ENCODE measurements at places on chromosomes 1 and 21.
A peak's percentile ranks its signal among the peaks of the same experiment; 100 is the strongest.

DNA sequence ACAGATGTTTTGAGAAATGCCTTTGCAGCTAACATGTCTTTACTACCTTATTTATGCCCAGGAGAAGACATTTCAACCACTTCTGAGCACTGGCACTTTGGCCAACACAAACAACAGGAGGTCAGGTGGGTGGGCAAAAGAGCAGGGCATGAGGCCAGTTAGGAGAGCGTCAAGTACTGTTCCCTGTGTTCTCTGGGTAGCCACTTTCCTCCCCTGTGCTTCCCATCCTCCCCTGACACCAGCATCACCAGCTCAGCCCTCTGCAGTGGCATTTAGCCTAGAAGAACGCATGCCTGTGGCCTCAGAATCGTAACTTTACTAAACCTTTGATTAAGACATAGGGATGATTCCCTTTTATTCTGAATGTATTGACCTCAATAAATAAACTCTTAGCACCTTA lies 18.3 kb downstream of the BTG2 start:
- DNase-seq = no peak

GRCh38 chr1:99731384-99731783 lies 35.1 kb downstream of the FRRS1 start:
- DNase-seq = no peak

DNA sequence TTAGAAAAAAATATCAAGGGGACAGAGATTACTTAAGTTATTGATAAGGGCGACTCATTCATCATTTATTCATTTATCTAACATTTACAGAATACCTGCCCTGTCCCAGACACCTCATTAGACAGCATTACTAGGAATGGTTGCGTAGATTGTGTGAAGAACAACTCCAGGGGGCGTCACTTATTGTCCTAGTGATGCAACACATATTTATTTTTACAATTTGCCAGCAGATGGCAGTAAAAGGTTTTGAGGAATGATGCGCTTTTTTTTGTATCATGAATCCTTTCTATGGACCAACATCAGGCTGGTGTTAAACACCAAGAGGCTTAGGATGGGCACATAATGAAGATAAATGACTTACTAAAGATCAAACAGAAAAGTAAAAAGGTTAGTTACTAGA lies 5.5 kb downstream of the NCAM2 start:
- DNase-seq = peak; percentile 76

- DNase-seq = no peak
These were observed 195.7 kb upstream of the PTBP2 start for GRCh38 chr1:96525657-96526557.

DNA sequence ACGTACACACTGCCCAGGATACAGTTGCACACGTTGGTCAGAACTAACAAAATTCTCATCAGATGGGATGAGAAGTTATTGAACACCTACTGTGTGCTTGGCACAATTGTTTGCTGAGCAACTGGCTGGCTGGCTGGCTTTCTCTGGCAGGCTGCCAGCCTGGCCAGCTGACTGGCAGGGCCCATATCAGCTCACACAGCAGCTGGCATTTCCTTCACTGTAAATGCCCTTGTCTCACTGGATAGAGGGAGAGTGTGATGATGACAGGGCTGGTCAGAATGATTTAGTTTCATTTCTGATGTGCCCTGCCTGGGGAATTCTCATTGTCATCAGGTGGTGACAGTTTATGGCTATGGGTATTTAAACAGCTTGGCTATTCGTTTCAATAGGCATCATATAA lies 15.8 kb downstream of the CAMK2N1 start:
- no peak for DNase-seq

DNA sequence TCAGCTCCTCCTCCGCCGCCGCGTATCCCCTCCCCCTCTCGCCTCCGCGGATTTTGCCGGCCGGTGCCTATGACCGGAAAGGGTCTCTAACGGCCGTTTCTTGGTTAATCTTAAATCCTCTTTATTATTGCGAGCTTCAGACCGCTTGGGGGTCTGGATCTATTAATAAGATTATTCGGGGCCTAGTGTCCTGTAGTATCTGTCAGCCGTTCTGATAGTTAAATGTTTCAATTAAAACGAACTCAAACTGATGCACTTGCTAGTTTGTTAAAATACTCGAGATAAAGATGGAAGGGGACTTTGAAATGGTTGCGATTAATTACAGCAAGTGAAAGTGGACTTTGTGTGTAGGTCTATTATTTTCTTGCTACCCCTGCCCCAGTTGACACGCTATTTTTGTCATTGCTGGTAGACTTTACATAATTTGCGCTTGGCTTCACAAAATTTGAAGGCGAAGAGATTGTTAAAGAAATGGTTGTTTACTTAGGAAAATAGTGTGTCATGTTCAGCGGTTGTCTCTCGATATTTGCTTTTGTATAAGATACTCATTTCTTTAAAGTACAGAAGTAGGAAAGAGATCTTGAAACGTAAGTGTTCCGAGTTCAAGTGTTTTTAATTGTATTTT lies 779 bp downstream of the SON start:
- DNase-seq = no peak

DNA sequence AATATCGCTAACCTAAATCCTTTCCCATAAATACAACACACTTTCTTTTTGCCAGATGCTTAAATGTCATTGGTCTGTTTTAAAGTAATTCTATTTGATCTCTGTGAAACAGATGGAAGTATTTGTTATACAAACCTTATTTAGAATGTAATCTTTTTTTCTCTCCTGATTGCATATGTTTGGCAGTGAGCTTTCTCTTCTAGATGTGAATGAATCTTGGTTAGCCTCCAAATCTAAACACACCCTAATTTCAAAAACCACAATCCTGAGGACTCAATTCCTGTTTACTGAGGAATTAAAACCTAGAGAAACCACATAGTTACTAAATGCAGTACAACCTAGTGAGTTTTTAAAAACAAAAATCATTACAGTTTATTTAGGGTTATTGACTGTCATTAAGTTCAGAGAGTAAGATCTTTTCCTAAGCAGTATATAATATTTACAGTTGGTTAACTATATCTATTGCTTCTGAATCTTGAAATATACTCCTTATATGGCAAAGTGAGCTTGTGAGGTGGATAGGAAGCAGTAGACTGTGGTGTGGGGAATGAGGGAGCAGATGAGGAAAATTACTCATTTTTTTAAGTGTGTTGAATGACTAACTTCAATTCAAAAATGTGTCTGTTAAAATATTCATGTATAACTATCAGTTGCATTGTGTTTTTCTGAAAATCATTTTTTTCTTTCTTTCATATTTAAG lies 218.7 kb downstream of the FMN2 start:
- DNase-seq = no peak

DNA sequence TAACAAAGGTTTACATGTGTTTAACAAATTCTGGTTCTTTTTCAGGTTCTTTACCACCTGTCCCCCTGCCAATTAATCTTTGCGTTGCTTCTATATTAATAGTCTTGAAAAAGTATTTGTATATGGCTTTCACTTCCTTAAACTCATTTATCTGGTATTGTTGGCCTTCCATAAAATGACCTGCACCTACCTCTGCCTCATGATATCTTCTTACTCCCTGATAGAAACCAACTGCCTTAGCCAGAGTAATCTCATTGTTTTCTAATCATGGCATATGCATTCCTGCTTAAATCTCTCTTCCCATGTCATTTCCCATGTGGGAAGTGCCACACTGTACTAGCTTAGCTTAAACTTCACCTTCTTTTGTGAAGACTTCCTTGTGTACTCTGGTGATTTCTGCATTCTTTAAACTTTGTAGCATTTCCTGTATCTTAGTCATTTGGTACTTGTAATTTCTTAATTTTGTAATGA lies 8.7 kb downstream of the SMG7 start:
- no peak for DNase-seq

DNA sequence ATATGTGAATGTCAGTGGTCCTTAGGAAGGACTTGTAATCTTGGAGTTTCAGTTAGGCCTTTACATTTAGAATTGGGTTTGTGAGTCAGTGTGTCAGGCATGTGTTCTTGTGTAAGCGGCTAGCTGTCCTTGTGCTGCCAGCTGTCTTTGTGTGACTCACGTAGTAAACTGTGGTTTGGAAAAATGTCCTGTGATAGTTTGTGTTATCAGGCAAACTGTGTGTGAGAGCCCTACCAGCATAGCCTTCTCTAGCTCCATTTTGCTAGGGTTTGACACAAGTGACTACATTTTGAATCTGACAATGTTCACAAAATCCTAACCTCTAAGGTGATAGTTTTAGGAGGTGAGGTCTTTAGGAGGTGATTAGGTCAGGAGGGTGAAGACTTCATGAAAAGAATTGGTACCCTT lies 6.9 kb upstream of the SLC35D1 start:
- DNase-seq = no peak

GRCh38 chr1:44436401-44437106 lies 31.5 kb downstream of the RNF220 start:
- no peak for DNase-seq

GRCh38 chr1:30255111-30255724 lies 468.2 kb downstream of the MATN1 start:
- peak; percentile 56 for DNase-seq

- no peak for DNase-seq
These were observed 2.7 kb upstream of the SLC30A10 start for GRCh38 chr1:219931033-219931432.

DNA sequence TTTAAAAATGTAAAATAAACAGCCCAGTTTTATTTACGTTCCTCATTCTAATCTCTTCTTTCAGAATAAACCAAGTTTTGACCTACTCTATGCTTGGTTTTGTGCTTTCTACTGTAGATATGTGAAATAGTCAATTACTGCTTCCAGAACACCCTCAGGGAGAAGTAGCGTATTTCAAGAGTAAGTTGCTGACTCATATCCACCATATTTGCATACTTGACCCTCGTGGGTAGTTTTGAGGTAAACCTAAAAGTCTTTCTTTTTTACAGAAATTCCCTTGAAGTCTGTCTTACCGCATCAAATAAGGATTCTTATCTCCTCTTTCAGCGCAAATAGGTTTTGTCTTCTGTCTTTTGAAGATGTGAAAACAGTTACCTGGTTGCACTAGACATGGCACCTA lies 1.4 kb upstream of the OR2L3 start:
- DNase-seq = no peak

GRCh38 chr1:7471836-7472235 lies 299.3 kb upstream of the VAMP3 start:
- peak; percentile 68 for DNase-seq

DNA sequence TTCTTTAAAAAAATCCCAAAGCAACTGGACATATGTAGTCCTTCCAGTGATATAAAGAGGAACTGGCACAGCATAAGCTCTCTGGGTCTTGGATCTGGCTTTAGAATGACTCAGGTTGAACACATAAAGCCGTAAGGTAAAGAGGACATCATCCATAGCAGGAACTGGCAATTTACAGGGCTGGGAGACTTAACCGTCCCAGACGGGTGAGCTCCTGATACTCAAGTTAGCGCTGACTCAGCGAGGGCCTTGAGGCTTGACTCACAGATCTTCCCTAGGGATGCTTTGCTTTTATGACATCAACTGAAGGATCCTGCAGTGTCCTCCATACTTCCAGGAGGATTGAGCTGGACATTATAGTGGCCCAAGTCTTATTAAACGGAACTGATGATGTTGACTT lies 154.1 kb downstream of the CLIC6 start:
- no peak for DNase-seq

DNA sequence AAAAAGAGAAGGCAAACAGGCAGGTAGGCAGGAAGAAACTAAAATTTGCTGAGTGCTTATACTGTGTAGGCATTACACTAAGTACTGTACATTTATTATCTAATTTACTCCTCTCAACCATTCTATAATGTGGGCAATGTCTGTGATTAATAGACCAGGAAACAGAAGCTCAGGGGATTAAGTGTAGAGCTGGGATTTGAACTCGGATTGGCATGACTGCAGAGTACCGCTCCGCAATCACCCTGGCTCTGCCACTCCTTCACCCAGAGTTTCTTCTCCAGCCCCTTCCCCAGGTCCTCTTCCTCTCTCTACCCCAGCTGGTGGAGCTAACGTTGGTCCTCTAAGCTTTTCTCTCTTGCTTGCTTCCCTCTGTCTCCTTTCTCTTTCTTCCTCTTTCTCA lies 11.5 kb upstream of the S100A2 start:
- DNase-seq = no peak

DNA sequence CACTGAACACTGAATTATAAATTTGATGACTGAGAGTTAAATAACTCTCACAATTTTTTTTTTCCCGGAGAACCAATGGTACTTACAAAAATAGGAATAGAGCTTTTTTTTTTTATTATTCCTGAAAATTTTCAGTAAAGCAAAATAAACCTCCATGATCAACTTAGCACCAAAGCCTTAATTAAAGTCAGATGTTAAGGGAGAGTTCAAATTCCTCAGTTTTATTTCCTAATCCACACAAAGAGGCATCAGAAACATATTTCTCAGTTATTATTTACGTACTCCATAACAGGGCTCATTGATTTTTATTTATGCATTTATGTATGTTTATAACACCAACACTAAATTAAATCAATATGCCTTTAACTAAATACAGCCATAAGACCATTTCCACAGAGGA lies 55.5 kb downstream of the PLPPR5 start:
- no peak for DNase-seq

DNA sequence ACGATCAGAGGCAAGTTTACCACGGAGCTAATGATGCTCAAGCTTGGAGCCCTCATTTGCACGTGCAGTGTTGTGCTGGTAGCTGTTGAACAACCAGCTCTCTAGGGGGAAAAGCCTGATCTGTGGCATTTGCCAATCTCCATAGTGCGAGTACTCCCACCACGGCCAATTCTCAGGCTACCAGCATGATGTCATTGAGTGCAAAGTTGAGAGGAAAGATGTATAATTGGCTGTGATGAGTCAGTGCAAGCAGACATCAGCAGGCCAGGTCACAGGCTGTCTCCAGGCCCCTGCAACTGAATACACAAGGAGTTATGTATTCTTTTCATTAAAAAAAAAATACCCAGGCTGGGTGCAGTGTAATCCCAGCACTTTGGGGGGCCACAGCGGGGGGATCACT lies 233.1 kb upstream of the VAMP3 start:
- DNase-seq = peak; percentile 12

GRCh38 chr1:229538945-229539344 lies 19.6 kb downstream of the ABCB10 start:
- no peak for DNase-seq

DNA sequence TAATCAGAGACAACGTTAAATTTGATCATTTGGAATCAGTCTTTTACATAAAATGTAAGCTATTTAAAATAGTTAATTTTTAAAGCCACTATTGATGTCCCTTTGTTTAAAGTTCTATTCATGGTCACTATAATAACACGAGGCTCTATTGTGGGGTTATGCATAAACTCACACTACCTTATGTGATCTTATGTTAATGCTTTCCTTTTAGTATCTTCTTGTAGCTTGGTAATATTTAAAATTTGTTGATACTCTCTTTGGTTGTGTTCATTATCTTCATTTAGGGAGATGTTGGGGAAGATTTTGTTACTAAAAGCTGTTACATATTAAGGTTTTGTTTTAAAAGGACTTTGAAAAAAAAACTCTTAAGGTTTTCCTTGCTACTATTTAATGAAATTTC lies 1.2 kb downstream of the B3GALT2 start:
- no peak for DNase-seq

- peak; percentile 62 for DNase-seq
These were observed 25.1 kb upstream of the TMEM222 start for GRCh38 chr1:27296773-27297291.

DNA sequence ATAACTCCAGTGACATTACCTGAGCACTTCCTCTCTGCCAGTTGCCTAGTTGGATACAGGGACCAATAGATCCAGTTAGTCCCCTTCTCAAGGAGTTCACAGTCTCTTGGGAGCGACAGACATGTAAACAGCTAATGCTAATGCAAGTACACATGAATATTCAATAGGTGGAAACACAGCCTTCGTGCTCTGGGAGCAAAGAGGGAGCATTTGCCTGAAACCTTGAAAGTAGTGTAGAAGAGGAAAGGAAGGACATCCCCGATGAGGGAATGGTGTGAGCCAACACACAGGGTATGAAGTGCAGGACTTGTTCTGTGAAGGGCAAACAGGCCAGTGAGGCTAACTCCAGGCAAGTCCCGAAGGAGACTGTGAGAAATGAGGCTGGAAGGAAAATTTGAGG lies 3.8 kb upstream of the TMEM222 start:
- no peak for DNase-seq

Data from NCI-H1417 (cell line).